ENCODE measurements at places on chromosomes 12 and 14. TPM values are rescaled to one million over a fixed set of nuclear protein-coding genes. Genes with fewer than 3 reads are reported as not detected.

CCDC177 gene
- not detected for total RNA-seq

OTUB2 gene
- total RNA-seq: 3.0 TPM

FAR2 gene
- total RNA-seq: not detected

TAS2R42 gene
- total RNA-seq: not detected

ANO4 gene
- total RNA-seq: 0.13 TPM

NRIP2 gene
- not detected for total RNA-seq

IL23A gene
- total RNA-seq: 0.22 TPM
